Activated CD4-positive, alpha-beta T cell treated with anti-CD3 and anti-CD28 coated beads, Interleukin-2, Interleukin-4, amounts not matched to agents 100 ng/mL and 50 ng/mL, durations not matched to agents 16 hours and 8 hours (primary cell): ENCODE measurements at places on chromosomes 11 and 22.
A peak's percentile ranks its signal among the peaks of the same experiment; 100 is the strongest.

GRCh38 chr11:125167954-125168835 lies 3.6 kb downstream of the PKNOX2 start:
- no peak for DNase-seq

DNA sequence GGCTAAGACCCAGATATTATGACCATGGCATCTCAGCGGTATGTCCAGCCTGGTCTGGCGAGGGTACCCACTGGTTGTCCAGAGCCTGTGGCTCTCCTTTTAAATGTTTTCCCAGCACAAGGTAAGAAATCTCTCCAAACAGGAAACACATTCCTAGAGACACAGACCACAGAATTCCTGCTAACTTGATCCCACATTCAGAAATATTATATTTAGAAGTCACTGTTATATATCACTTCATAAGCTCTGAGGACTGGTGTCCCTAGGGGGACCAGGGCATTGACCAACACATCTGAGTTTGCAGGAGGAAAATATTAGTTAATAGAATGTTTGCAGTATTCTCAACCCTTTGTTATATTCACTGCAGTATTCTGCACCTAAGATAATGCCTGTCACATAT lies 23.1 kb downstream of the TMPRSS13 start:
- no peak for DNase-seq

DNA sequence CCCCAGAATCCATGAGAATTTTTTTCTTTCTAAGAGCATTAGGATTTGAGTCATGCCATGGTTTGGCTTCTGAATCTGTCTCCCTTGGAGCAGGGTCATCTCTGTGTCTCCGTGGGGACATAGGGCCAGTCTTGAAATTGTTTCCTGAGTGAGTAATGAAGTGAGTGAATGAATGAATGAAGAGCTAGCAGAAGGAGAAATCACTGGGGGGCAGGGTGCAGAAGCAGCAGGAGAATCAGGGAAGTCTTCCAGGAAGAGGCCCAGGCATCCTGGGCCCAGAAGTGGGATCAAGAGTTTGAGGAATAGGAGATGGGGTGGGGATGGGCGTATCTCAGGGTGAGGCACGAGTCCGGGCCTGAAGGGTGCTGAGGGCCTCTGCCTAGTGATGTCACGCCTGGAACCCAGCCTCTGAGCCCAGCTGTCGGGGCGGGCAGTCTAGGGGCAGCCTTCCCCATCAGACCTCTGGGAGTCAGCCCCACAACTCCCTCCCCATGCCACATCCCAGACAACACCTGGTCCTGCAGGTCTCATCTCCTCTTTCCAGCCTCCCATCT lies 12.5 kb upstream of the MGAT3 start:
- DNase-seq = no peak

GRCh38 chr11:2858995-2859698 lies 26.4 kb downstream of the CDKN1C start:
- DNase-seq = no peak

DNA sequence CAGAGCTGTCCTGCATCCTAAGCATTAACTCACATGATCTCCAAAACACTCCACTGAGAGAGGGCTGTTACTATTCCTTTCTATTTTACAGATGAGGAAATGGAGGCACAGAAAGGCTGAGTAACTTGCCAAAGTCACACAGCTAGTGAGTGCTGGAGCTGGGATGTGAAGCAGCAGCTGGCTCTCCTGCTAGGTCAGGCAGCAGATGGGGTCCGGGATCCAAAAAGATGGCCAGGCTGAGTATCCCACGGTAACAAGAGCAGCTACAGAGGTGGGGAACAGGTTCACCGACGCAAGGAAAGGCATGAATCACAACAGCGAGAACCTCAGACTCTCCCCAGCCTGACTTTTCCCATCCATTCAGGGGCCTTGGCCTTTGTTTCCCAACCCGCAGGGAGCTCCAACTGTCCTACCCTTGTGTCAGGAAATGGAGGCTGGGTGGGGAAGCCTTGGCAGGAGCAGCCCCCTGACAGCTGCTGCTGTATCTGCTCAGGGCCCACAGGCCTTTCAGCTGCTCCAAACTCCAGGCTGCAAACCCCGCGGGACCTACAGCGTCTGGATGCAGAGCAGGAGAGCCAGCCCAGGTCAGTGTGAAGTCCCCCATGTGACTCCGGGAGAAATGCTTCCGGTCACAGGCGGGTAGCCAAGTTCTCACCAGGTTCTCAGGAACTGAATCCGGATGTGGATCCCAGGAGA lies 29.5 kb downstream of the DKK3 start:
- DNase-seq = no peak

GRCh38 chr11:128334311-128335044 lies 252.9 kb downstream of the ETS1 start:
- DNase-seq = no peak

- no peak for DNase-seq
Observed at GRCh38 chr11:125193416-125193726, 28.8 kb downstream of the PKNOX2 start.

- no peak for DNase-seq
Observed at GRCh38 chr11:16605389-16605893, 133.0 kb upstream of the C11orf58 start.

GRCh38 chr11:113551645-113552044 lies 76.4 kb upstream of the DRD2 start:
- DNase-seq = no peak

GRCh38 chr22:26763633-26764361 lies 106.4 kb downstream of the MIAT start:
- no peak for DNase-seq

- DNase-seq = no peak
Observed at GRCh38 chr11:66188580-66188979, 79.9 kb upstream of the RAB1B start.

GRCh38 chr11:60864856-60865513 lies 2.4 kb upstream of the ZP1 start:
- no peak for DNase-seq

DNA sequence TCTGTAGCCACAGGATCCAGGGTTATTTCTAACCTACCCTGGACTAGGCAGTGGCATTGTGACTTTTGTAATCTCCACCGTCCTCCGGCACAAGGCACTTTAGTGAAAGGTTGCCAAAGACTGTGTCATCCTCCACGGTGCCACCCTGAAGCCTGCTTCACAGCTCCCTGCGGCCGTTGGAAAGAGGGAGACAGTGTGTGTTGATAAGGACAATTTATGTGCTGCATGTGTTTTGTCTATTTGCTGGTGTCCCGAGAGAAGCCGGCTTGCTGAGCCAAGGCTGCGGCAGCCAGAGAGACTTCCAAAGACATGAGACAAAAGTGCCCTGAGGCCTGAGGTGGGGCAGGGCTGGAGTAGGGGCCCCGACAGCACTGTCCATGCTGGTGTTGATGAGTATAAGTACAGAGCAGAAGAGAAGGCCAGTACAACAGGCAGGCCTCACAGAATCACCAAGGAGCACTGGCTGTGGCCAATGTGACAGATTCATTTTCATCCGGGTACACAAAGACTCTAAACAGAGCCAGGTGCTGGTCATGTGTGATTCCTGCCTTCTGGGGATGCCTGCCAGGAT lies 40.9 kb downstream of the GALNT18 start:
- no peak for DNase-seq

- no peak for DNase-seq
Observed at GRCh38 chr11:111665777-111666176, 63.5 kb downstream of the SIK2 start.

- no peak for DNase-seq
Observed at GRCh38 chr11:47714554-47715081, 551 bp downstream of the AGBL2 start.

DNA sequence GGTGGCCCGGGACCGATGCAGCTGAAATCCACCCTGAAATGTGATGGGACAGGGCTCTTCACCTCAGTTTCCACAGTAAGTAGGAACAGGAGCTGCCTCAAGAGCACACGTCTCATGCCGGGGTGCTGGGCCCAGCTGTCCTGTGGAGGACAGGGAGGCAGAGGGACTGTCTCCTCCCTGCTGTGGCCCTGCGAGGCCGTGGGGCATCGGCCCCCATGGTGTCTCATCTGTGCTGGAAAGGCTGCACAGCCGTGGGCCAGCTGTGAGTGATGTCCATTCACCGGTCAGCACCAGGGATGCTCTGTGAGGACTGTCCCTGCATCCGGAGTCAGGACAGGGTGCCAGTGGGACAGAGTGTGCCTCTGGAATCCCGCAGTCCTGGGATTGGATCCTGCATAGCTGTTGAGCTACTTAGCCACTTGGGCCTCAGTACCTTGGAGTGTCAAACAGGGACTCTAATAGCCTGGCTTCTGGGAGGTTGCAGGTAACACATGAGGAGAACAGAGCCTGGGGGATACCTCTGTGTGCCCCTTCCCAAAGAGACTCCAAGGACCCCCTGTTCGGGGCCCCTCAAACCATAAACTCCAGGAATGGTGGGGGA lies 16.5 kb downstream of the TRPM5 start:
- no peak for DNase-seq

GRCh38 chr11:117572671-117573070 lies 224.3 kb downstream of the DSCAML1 start:
- no peak for DNase-seq

DNA sequence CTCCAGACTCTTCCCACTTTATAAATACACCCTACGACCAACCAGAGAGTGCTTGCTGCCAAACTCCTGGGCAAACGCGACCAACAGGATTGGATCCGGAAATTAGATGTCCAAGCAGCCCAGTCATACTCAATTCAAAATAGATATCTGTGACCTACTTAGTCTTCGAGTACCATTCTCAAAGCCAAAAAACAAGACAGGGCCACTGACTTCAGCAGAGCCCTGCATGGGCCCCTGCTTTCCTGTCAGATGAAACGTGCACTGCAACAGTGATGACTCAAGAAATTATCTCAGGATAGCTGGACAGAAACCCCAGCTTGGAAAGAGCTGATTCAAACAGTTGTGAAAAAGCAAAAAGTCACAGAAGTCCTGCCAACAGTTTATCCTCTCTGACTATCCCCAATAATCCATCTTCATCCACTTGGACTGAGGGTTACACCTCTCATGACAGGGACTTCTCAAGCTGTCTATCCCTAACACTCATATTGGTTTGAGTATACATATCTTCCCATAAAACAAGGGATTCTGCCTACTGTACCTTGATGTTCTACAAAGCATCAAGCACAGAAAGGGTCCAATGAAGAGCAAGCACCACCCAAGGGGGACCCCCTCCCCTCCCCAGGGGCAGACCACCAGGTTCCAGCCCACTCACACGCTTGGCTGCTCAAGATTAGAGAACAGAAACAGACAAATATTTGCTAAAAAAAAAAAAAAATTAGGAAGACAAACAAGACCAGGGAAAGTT lies 17.4 kb downstream of the SMCO4 start:
- DNase-seq = peak; percentile 64

GRCh38 chr22:43722444-43722843 lies 89.7 kb downstream of the EFCAB6 start:
- DNase-seq = no peak
